ENCODE measurements at places on chromosomes 4 and X.
A peak's percentile ranks its signal among the peaks of the same experiment; 100 is the strongest.

DNA sequence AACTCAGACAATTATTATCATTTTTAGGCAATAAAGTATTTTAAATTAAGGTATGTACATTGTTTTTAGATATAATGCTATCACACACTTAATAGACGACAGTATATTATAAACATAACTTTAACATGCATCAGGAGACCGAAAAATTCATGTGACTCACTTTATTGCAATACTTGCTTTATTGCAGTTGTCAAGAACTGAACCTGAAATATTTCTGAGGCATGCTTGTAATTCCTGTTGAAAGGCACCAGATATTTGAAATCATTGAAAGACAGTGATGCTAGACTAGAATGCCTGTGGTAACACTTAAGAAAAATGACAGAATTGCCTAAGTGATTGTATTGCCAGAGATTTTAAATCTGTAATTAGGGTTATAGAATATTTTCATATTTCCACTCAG, 175.6 kb upstream of the MAGEB2 start:
- no peak for DNase-seq

DNA sequence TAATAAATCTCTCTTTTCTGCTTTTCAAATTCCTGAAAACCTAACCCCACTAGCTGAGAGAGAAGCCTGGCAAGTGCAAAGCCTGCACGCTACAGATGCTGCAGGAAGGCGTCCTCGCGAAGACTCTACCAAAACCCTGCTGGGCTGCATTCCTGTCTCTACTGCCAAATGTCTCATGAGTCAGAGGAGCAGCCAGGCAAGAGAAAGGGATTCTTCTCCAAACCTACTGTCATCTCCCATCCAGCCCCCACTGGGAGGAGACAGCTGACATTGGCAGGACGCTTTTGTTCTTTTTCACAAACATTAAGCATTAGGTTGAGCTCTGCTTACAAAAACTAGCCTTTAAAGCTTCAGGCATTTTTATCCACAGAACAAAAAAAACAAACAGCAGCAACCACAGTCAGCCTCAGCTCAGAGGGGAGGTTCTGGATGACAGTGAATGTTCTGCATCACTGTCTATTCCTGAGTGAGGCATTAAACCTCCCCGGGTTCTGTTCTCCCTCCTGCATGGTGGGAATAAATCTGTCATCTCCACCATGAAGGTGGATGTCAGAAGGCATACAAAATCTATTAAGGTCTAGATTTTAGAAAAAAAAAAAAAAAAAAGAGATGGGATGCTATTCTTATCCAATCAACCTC, 18.0 kb downstream of the CRMP1 start:
- no peak for DNase-seq

DNA sequence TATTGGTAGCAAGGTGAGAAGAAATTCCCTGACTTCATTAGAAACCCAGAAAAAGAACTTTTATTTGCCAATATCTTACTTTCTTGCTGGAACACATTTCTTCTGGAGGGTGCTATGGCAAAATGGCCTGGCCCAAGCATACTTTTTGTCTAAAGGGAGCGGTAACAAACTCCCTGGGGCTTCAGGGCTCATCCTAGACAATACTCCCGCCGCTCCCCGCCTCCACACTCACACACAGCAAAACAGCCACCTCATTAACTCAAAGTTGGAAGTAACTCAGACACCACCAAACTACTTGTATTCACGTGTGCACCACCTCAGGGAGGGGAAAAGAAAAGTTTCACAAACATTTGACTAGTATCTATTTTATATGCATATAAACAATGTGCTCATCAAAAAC, 75.7 kb downstream of the IGSF1 start:
- DNase-seq: no peak

DNA sequence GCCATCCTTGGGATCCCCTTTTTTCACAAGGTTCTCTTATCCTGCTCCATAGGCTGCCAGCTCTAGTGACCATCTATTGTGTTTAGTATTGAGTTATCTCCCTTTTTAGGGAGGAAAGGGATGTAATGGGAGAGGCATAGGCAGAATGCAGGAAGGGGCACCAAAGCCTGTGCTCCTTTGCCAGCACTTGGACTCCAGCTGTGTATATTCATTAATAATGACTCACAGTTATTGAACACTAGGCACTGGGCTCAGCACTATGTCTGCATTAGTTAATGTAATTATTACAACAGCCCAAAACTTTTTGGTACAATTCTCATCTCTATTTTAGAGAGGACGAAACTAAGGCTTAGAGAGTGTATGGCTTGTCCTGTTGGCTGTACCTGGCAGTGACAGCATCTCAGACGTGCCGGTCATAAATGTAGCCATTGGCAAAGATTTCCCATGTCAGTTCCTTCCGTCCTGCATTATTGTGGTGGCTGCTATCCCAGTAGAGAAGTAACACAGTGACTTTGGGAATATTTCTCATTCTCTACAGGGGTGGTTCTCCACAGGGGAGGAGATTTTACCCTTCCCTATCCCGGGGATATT, 90.3 kb downstream of the AFF1 start:
- no peak for DNase-seq

GRCh38 chr4:173501592-173502150, 28.4 kb downstream of the HAND2 start:
- no peak for DNase-seq

DNA sequence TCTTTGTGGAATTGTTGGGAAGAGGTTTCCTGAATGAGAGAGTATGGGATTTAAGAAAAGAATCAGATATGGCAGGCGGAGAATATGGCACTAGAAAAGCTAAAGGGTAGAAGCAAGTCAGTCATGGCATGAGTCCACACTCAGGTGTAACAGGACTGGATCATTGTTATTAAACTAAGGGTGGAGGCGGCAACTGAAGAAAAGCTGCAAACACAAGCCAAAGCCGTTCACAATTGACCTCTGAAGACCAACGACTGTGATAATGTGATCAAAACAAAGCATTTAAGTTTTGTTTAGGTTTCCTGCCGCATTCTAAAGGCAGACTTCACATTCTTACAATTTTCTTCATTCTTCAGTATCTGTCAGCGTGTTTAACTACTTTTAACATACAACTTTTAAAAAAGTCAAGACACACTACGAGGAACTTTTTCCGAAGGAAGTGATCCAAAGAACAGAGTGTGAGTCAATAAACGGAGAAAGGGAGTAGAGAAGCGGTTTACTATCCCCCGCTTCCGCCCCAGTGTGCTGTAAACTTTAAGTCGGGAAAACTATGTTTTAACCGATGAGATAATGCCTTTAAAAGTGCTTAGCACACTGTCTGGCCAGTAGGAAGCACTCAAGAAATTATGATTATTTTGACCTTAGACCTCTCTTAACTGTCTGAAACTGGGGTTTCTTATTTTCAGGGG, 909 bp upstream of the SLAIN2 start:
- no peak for DNase-seq

DNA sequence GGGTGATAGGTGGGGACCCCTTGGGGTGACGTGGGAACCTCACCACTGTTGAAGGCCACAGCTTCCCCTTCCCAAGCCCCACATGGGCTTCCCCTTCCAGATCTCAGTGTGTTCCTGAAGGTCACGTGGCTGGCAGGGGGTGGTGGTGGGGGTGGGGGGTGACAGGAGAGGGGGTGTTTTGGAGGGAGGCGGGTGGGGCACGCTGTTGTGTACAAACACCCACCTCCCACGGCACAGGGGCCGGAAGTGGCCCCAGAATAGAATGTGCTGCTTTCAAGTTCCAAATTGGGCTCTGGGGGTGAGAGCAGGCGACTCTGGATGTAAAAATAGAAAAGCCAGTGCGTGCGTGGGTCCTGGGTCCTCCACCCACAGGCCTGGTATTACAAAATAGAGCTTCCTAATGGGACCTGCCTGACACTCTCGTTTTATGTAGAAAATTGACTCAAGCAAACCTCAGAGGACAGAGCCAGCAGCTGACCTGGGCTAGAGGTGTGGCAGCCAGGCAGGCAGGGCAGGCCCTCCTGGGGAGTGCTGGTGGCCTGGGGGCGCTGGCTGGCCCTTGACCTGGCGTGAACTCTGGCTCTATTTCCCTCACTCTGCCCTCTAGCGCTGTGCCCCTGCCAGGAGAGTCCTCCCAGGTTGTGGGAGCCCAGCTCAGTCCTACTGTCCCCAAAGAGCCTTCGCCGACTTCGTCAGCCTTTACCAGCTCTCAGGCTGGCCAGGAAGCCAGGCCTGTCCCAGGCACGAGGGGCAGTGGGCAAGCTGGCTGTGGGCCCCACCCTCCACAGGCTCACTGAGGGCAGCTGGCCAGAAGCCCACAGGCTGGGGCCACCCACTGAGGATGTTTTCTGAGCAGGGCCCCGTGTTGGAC, 5.4 kb upstream of the SH3BP2 start:
- DNase-seq: no peak

GRCh38 chr4:139300431-139301112, 733 bp upstream of the NAA15 start:
- no peak for DNase-seq

- DNase-seq: peak; percentile 0
Observed at GRCh38 chrX:38627683-38628082, 66.3 kb downstream of the TSPAN7 start.

- no peak for DNase-seq
Observed at GRCh38 chr4:12963291-12963690, 520.8 kb downstream of the RAB28 start.

DNA sequence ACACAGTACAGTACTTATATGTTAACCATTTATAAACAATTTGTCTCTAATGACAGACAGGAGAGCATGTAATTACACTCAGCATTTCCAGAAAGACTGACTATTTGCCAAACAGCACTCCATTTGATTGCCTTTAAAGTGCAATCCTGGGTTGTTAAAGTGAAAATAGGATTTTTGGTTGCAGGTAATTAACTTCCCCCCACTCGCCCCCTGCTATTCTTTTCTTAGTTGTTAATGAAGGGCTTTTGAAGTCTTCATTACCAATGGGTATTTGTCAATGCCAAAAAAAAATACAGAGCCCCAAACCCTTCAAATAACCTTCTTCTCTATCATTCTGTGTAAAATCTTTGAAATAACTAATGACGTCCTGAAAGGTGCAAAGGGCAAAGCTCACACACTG, 825.6 kb downstream of the STPG2 start:
- DNase-seq: no peak

DNA sequence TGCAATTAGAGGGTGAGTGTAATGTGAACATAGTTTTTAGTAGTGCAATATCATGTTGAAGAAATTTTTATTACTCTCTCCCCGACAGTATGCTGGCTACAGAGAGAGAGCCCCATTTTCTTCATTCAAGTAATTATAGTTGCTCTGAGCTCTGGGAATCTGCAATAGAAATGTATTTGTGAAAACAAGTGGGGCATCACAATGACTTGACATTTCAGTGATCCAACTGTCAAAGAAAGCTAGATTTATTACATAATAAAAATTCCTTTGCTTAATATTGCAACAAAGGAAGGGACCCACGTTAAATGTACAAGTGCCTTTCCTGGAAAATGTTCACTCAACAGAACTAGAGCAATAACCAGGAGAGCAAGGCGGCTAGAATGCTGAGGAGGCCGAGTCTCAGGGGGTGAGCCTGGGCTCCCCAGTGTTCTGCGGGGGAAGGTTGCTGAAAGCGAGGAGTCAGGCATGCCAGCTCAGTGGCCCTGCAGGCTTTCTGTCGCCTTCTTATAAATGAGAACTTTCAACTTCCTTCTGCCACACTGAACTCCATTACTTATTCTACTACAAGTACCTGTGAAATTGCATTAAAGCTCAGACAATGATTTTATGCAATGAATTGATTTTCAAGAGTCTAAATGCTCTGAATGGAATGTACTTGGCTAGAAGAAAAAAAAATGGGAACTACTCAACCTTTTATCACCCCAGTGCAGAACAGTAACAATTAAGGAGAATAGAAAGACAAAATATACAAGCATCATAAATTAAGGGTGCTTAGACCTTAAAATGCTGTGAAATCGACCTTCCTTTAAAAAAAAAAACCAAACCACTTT, 476.4 kb downstream of the AFF2 start:
- no peak for DNase-seq

DNA sequence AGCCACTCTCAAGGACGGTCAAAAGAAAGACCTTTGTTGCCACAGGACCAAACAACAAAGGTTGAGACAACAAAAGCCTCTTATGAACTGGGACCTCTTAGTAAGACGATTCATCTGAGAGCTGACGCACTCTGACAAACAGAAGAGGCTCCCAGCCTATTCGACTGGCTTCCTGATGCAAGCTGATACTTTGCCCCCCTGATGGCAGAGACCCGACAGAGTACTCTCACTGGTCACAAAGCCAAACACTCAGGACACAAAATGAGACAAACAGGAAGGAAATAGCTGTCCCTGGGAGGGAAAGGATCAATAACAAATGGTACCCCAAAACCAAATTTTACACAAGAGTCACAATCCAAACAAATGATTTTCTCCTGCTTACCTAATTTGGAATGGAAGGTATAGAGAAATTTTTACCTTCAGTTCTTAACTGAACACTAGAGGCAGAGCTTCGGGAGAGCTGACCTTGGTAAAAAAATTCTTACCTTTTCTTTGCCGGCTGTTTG, 75.2 kb upstream of the PLAC8 start:
- no peak for DNase-seq

- DNase-seq: no peak
Observed at GRCh38 chrX:66200050-66200664, 36.1 kb downstream of the HEPH start.

DNA sequence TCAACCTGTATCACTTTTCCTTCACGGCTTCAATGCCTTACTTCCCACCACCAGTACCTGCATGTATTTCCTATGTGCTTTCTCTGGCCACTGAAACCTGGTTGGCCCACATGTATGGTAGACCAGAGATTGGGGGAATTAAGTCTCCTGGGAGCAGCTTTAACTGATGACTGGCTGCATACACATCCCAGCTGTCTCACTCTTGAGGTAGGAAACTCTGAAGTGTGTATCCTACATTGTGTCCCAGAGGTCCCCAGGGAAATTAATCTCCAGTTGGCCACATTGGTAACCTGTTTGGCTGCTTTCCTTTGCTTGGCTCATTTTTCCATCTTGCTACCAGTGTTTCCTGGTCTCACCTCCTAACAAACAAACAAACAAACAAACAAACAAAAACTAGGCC, 124.4 kb downstream of the ZNF827 start:
- no peak for DNase-seq

DNA sequence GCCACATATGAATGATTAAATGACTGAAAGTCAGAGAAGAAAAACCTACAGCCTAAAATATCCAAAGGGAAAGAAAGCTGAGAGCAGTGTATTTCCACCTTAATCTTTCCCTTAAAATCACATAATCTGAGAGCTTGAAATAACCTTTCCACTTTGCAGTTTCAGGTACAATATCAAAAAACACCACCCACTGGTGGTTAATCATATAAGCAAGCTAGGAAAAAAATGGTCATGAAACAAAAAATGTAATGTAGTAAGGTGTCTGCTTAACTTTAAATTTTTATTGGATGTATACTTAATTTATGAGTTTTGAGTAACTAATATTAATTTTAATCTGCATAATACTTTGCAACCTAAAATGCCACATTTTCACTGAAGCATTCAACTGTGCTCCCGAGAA, 3.2 kb downstream of the PRDM5 start:
- DNase-seq: no peak

GRCh38 chr4:149047368-149047767, 605.2 kb upstream of the NR3C2 start:
- no peak for DNase-seq

- DNase-seq: peak; percentile 78
Observed at GRCh38 chrX:84501798-84502628, at the start of gene HDX. Gene HDX (minus strand): TSS chrX:84502453. CDS start chrX:84475397, 27,056 bp downstream.

Data from Caki2 (cell line).